ENCODE measurements at places on chromosomes 2 and 18.

- no peak for DNase-seq
Observed at GRCh38 chr2:16466133-16466820, 199.4 kb downstream of the CYRIA start.

GRCh38 chr2:222468346-222468745 lies 44.0 kb downstream of the SGPP2 start:
- no peak for DNase-seq

GRCh38 chr2:233140978-233141377 lies 80.8 kb downstream of the INPP5D start:
- no peak for DNase-seq

GRCh38 chr2:31002537-31003150 lies 135.6 kb downstream of the GALNT14 start:
- DNase-seq = no peak

DNA sequence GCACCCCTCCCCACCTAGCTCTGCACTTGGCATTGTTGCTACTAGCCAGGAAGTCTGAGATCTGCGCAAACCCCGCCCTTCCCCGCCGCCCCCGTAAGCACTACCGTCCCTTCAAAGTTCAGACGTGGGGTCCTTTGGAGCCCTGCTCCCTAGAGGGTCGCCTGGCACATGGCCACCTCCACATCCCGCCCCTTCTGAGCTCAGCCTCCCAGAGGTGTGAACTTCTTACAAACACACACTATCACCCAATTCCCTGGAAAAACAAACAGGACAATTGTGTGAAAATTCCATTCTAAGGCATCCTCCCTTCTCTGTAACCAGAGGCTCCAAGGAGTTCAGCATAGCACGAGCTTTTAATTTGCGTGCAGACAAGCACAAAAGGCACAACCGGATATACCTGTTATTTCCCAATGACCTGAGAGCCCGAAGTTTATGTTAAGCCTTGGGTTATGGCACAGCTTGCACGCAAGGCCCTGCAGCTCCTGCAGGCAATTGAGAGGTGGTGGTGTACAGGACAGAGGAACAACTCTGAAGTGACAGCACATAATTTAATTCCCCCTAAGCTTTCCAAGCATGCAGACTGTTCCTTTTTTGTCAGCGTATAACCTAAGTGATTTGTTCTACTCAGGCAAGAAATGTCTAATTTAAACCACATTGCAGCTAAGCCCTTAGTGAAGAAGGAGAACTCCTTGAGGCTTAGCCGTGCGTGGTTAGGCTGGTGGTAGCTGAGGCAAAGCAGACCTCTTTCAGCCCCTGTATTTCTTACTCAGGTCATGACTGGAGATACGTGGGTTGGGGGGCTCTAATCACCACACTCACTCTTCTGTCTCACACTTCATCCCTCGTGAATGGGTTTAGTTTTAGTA lies 20.3 kb upstream of the CYP1B1 start:
- no peak for DNase-seq

- DNase-seq = no peak
Observed at GRCh38 chr2:5020116-5020875, 671.9 kb upstream of the SOX11 start.

GRCh38 chr2:225429717-225430116 lies 30.2 kb downstream of the NYAP2 start:
- DNase-seq = no peak

GRCh38 chr18:4353853-4354418 lies 101.2 kb downstream of the DLGAP1 start:
- no peak for DNase-seq

DNA sequence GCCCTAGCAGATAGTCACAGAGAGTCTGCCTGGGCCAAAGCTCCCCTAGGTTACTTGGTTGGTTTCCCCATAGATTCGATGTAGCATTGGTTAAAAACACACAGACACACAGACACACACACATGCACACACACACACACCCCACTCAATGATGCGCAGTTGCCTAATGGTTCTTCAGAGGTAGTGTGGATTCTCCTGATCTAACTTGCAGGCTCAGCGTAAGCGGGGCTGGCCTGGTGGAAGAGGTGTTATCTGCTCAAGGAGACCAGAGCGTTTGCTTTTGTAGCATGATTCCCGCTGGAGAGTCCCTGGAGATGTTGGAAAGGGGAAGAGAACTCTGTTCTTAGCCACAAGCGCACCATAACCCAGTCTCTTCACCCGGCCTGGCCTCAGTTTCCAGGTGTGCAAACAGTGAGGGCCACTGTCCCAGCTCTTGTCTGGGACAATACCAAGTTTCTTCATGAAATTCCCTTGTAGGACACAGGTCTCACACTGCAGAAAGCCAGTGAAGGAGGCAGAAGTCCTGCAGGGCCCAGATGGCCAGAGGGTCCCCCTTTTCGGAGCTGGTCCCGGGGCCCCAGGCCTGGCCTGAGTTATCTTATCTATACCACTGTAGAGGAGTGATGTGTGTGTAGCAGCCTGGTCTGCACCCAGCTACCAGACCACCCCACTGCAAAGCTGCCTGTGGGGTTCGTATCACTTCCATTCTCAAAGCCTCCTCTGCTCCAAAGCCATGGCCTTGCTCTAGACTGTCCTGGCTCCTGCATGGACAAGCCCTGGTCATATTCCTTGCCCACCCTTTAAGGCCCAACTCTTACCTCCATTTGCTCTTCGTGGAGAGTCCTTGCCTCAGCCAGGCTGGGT lies 3.7 kb downstream of the ACKR3 start:
- DNase-seq = no peak

GRCh38 chr2:10462178-10463083 lies 14.3 kb upstream of the ODC1 start:
- DNase-seq = no peak

- no peak for DNase-seq
Observed at GRCh38 chr2:43152186-43152585, 74.2 kb downstream of the ZFP36L2 start.

DNA sequence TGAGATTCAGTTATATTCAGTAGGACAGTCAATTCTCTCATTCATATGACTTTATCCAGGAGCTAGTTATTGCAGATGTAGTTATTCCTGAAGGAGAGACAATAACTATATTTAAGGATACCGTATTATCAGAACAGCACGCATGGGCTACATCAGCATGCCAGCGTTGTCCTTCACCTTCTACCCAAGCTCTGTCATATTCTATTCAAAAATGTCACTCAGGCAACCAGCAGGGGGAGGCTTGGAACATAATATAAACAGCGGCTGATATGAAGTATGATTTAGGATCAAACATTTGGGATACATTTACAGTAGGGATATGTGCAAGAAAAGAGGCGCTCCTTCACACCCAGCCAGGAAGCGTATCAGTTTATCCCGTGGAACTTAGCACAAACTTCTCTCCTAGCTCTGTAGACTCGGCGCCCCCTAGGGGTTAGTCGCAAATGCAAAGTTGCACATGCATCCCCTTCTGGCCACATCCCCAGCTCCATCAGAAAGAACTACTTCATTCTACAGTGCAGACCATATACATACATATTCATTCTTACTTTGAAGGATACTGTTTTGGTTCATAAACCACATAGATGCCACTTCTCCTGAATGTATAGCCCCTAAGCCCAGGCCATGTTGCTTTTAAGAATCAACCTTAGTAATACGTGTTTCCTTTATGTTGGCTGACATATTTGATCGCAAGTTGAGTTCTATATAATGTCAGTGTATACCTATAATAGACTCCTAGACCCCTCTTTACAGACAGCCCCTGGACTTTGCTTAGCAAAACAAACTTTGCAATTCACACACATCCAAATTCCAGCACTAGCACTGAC lies 759.4 kb downstream of the ADCYAP1 start:
- no peak for DNase-seq

DNA sequence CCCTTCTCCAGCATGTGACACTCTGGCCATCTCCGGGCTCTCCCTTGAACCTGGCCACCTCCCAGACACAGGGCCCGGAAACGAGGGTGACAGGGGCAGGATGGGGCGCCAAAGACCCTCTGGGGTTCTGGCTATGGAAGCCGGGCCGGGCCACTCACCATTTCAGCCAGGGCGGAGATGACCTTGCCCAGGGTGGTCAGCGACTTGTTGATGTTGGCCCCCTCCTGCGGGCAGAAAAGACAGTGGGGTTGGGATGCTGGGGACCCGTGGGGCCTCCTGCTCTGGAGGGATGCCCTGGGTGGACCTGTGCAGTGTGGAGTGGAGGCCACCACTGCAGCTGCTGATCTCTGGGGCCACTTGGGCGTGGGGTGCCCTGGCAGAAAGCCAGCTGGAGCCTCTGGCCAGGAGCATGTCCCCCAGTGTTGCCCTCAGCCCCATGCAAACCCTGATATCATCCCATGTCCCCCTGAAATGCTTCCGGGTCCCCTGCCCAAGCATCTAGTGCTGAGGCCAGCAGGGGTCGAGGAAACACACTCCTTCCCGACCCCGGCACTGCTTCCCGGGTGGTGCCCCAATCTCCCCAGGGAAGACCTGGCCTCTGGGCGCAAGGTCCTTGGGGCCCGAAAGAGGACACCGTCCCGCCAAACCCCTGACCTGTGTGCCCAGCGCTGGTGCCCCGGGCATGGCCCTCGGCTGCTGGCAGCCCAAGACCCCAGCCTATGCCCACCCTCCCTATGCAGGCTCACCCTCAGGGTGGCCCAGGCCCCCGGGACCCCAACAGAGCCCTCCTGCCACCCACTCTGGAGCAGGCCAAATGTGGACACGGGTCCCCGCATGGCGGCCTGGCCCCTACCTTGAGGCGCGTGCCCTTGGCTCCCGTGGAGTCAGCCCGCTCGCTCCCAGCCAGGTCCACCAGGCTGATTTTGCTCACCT lies 36.9 kb downstream of the KIF1A start:
- DNase-seq = peak; percentile 42

GRCh38 chr2:213315168-213315876 lies 31.1 kb downstream of the SPAG16 start:
- no peak for DNase-seq

DNA sequence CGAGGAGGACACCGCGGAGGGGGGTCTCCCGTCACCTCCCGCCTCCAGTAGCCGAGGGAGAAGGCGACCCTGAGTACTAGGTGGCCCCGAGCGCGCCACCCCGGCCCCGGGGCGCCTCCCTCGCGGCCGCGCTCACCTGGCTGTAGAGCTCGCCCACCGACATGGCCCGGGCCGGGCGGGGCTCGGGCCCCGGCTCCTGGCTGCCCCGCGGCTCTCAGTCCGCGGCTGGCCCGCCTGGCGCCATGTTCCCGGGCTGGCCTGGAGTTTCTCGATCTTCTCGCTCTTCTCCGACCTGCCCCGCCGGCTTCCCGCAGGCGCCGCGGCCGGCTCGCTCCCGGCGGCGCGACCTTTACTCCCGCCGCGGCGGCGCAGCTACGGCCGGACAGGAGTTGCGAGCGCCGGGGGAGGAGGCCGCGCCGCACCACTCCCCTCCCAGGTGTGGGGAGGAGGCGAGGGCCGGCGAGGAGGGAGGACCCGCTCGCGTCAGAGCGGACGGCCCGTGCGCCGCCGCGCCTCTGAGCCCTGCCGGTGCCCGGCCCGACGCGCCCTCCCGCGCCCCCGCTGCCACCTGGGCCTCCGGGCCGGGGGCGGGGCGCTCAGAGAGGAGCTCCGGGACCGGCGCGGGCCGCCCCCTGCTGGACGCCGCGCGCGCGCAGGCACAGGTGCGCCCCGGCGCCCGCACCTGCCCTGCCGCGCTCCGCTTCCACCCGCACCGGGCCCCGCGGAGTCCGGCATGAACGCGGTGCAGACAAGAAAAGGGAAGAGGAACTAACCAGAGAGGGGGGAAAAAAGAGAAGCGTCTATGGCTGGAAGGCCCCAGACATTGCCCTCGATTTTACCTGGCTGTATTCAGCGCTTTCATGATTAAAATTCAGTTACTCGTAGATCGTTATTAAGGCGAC lies at the start of gene MYO5B:
MYO5B (minus strand) TSS at position 517 of the 902 bp plus-strand sequence; CDS start at position 163, 354 bp downstream.
- DNase-seq = peak; percentile 70

GRCh38 chr2:152046940-152047339 lies 51.9 kb downstream of the CACNB4 start:
- no peak for DNase-seq

GRCh38 chr2:22880161-22880560 lies 504.8 kb upstream of the KLHL29 start:
- no peak for DNase-seq

DNA sequence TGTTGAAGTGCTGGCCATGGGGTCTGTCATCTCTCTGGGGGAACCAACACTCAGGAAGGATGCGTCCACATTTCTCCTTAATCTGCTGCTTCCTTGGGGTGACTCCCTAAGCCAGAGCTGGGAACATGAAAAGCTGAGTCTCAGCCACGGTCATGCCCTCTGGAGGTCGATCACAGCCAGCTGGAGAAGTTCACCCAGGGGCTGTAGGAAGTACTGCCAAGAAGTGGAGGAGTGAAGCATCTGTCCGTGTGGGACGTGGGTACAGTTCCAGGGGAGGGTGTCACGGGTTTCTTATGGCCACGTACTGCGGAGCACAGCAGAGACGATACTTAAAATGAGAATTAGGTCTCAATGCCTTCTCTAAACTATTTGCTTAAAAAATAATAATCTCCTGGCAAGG lies 42.4 kb upstream of the IGFBP2 start:
- DNase-seq = no peak

DNA sequence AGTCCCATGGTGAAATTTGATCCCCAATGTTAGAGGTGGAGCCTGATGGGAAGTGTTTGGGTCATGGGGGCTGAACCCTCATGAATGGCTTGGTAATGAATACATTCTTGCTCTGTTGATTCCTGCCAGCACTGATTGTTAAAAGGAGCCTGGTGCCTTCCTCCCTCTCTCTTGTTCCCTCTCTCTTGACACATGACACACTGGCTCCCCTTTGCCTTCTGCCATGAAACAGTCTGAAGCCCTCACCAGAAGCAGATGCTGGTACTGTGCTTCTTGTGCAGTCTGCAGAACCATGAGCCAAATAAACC lies 30.6 kb upstream of the EPC2 start:
- no peak for DNase-seq

- no peak for DNase-seq
Observed at GRCh38 chr2:172889768-172890430, 154.3 kb downstream of the RAPGEF4 start.

DNA sequence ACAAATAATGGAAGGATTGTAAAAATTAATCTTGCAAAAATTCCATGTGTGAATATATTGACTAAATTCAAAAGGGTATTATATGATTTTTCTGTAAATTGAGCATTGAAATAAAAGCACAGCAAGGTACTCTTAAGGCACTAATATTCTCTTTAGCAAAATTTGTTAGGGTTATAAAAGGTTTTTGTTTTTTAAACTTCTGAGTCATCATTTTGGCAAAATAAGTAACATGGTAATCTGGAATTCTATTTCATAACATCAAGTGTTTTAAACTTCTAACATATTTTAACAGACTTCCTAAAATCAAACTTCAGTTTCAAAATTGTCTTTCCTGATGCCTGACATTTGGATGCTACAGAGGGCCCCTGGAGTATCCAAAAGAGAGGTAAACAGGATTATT lies 12.5 kb upstream of the INPP4A start:
- DNase-seq = no peak

- no peak for DNase-seq
Observed at GRCh38 chr2:95578539-95578938, 13.3 kb upstream of the TRIM43 start.

- no peak for DNase-seq
Observed at GRCh38 chr2:124835331-124835730, 810.2 kb downstream of the CNTNAP5 start.

- no peak for DNase-seq
Observed at GRCh38 chr2:40258135-40258457, 193.8 kb downstream of the SLC8A1 start.
